Posterior cingulate gyrus (tissue), 11 donors: ENCODE measurements at places on chromosomes 16 and 17.

GRCh38 chr17:28906706-28907438, 4.0 kb upstream of the DHRS13 start:
- no peak for DNase-seq

- DNase-seq, result no peak
Observed at GRCh38 chr16:68086860-68087268, 1.7 kb downstream of the NFATC3 start.

- peak; percentile 10 for DNase-seq
Observed at GRCh38 chr17:69961501-69962145, 113.4 kb upstream of the KCNJ16 start.

GRCh38 chr16:56931271-56931891, 561 bp upstream of the HERPUD1 start:
- DNase-seq, result no peak

DNA sequence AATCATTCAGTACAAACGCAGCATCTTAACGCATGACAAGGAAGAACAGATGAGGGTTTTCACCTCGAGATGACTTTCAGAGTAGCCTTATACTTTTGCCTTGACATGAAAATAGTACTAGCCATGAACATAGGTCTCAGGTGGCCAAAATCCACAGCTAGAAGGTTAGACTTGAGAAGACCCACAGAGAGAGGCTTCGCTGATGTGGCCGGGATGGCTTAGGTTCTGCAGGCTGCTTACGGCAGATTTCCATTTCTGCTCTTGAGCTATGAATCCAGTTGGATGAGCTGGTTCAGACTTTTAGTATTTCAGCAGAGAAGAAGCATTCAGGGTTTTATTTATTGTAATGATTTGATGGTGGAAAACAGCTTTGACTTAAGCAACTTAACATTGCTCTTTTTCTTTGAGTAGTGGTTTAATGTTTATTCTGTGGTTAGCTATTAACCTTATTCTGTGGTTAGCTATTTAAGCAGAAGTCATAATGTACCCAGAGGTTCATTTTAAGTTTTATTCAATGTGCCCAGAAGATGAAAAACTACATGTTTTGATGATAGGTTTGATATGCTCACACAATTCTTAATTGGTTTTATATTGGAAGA, 7.6 kb downstream of the KRT24 start:
- DNase-seq, result no peak

- DNase-seq, result no peak
Observed at GRCh38 chr17:44212507-44213402, 6.7 kb downstream of the UBTF start.

DNA sequence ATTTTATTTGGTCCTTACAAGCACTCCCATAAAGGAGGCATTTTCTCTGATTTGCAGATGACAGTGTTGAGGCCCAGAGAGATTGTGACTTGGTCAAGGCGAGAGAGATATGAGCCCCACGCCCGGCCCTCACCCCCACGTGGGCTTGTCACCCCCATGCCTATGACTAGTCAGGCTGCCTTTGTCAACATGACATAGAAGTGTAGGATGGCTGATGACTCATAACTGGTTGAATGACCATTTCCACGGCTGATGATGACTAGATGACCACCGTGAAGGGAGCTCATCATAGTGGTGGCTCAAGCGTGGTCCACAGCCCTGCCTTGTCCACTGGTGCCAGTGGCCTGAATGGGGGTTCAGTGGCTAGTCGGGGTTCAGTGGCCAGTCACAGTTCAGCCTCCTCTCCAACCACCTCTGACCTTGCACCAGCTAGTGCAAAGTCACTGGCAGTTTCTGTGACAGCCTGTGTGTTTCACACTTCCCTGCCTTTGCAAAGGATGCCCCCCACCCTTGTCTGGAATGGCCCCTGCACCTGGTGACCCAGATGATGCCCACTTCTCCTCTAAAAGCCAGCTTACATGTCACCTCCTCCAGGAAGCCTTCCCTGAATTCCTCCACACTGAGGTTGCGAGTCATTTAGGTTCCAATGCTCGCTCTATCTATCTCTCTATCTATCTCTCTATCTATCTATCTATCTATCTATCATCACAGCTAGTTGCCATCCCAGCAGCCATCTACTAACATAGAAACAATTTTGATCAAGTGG, 3.8 kb upstream of the WSCD1 start:
- DNase-seq, result no peak

GRCh38 chr17:79664930-79665737, 54.3 kb upstream of the RBFOX3 start:
- peak; percentile 77 for DNase-seq

DNA sequence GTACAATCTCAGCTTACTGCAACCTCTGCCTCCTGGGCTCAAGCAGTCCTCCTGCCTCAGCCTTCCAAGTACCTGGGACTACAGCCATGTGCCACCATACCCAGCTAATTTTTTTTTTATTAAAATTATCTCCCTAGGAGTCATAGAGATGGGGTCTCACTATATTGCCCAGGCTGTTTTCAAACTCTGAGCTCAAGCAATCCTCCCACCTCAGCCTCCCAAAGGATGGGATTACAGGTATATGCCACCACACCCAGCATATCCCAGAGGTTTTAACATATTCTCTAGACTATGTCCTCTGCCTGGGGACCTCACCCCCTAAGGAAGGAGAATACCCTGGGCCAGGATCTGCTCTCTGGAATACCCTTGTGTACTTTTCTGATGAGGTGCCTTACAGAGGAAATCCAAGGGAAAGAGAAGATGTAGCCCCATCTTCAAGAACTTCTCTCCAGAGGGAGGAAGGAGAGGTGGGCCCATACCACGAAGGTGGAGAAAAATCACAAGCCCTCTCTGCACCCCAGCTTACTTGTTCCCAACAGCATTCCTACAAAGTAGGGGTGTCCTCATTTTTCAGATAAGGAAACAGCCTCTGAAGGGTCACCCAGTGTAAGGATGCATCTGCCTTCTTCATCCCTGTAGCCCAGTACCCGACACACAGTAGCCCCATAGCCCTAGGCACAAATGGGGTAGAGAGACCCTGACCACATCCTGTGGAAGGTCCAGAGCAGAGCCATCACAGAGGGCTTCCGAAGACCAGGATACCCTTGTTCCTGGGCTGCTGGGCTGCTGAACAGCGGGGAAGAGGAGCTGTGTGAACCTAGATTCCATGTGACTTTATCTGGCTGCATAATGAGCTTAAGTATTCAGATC, 151.6 kb downstream of the SOCS1 start:
- DNase-seq, result no peak

DNA sequence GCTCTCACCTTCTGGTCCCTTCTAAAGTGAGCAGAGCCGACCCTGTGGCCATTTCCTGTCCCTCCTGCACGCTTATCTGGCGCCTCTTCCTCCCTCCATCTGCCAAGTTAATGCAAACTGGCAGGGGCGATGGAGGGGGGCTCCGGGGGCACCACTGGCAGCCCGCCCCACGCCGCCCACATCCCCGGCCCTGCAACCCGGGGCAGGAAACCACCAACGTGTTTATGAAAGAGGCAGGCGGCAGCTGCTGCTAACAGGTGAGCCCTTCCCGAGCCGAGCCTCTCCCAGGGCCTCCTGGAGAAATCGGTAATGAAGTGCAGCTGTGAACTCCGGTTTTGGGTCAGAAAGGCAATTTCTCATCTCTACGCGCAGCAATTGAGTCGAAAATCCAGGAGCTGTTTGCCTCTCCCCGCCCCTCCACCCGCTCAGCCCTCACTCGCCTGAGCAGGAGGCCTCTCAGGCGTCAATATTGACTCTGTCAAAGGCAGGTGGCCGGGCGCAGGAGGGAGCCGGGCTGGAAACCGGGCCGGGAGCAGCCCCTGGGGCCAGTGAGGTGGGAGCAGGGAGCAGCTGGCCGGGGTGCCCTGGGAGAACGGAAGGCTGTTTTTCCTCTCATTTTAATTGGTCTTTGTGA, 164.4 kb upstream of the GSE1 start:
- no peak for DNase-seq
